ENCODE measurements at places on chromosomes 2 and 18. TPM values are rescaled to one million over a fixed set of nuclear protein-coding genes. Genes with fewer than 3 reads are reported as not detected.

The RBMS1 gene
- 61.5 TPM for total RNA-seq

The MAP2 gene
- total RNA-seq = 13.4 TPM

The TIMM21 gene
- total RNA-seq = 98.8 TPM

The CKAP2L gene
- 0.36 TPM for total RNA-seq

The OSBPL1A gene
- total RNA-seq = 85.4 TPM

The NEU2 gene
- not detected for total RNA-seq

The MAL gene
- 8.0 TPM for total RNA-seq
